Eye (tissue), 1 donor: ENCODE measurements at places on chromosomes 2 and 18.
A peak's percentile ranks its signal among the peaks of the same experiment; 100 is the strongest.

DNA sequence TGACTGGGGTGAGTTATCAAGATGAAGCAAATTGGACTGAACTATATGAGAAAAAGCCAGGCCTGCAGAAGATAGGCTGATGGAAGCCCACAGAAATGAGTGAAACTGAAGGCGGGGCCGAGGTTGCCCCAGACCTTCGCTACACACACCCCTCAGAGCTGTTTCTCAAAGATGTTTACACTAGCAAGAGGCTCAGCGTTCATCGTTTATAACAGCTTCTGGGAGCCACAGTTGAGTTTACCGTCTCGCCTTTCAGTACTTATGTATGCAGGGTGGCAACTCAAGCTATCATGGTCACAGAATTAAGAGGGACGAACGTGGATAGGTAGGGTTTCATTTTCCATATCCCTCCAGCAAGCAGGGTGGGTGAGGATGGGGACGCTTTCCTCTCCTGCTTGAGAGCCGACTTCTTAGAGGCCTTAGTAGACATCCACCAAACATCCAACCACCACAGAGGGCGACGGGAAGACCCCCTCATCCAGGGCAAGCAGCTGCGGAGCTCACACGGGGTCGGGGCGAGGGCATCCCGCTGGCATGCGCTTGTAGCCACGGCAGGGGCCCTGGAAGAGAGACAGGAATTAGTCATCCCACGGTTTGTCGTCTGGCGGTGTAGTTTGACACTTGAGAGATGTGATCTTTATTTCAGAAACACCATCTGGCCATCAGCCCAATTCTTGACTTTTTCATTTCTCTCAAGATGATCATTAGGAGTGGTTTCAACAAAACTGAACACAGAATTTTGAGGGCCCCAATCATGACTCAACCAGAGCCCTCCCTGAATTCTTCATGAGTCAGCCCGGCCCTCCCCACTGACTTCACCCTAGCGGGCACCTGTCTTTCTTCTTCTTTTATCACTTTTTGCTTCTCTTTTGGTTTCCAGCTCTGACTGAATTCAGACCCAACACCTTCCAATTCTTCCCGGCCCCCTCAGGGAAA, 109.1 kb upstream of the CTDP1 start:
- DNase-seq, result peak; percentile 52

DNA sequence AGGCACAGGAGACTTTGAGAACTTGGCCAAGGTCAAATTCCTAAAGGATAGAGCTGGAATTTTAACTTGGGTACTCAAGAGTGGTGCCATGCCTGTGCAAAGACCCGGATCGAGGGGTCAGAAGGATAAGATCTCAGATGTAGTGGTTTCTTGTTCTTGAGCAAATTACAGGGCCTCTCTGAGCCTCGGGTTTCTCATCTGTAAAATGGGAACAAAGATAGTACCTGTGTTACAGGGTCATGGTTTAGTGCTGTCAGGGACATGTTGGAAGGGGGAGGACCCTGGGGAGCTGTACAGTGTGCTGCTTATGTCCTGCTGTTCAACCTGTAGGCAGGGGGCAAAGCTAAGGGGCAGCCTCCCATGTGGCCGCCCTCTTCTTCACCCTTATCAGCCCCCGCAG, 173.5 kb upstream of the HAAO start:
- no peak for DNase-seq

GRCh38 chr2:181682795-181683517, 2.6 kb upstream of the NEUROD1 start:
- DNase-seq, result peak; percentile 68

- no peak for DNase-seq
Observed at GRCh38 chr2:225893151-225893550, 493.6 kb downstream of the NYAP2 start.
